Stimulated activated CD8-positive, alpha-beta memory T cell treated with anti-CD3 and anti-CD28 coated beads, Interleukin-15, amount 100 ng/mL, for 48 hours (primary cell): ENCODE measurements at places on chromosomes 6 and 20.

- peak; percentile 42 for DNase-seq
Observed at GRCh38 chr20:36629719-36630681, 16.0 kb downstream of the SLA2 start.

DNA sequence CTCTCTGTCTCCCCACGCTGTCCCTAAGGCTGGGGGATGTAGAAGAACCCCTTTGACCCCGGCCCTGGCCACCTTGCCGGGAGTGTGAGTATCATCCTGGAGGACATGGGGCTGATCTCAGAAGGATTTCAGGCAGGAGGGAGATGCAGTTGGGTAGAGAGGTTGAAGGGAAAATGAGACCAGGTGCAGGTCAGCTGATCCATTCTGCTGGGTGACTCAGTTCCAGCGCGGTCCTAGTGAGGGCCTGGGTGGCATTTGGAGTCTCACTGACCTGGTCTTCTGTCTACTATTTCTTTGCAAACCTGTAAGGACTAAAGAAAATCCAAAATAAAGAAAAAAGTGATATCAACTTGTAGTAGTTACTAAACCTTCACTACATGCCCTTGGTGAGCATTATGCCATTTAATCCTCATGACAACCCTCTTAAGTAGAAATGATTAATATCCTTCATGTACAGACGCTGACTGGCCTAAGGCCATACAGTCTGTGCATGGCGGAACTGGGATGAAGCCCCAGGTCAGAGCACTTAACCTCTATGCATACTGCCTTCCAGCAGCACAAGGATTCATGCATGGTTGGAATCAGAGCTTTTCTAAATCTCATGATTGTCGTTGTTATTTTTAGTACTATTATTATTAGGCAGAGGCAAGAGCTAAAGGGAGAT is 106.3 kb downstream of the ZDHHC14 start:
- DNase-seq: no peak

GRCh38 chr6:169890901-169891300 is 139.5 kb downstream of the ERMARD start:
- no peak for DNase-seq

DNA sequence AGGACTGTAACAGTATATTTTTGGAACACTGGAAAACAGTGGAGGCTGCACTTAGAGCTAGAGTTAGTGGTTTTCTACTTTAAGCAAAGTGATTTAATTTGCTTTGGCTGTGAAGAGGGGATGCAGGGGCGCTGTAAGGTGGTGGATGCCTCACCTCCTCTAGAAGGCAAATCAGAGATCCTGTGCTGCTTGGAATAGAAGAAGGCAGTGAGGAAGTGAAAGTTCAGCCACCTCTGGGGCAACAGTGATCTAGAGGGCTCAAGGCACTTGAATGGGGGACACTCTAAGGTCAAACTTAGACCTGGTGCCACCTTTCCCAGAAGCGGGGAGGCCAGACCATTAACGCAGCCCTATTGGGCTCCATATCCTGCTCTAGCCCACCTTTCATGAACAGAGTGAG is 19.0 kb upstream of the SNRPB2 start:
- no peak for DNase-seq

GRCh38 chr20:17202673-17203072 is 24.2 kb upstream of the PCSK2 start:
- DNase-seq: no peak

DNA sequence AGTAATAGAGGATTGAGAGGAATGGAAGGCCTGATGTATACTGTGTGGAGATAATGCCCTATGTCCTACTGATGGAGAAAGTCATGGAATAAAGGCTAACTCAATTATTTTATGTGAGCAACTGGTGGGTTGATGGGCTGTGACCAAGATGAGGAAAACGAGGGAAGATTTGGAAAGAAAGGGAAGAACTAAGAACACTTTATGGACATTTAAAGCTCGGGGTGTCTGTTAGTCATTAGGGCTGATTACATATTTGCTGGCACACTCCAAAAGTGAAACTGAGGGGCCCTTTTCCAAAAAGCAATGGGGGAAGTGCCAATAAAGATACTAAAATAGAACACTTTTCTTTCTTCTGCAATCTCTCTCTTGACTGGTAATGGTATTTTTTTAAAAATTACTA is 439.5 kb downstream of the PLCB1 start:
- no peak for DNase-seq

- DNase-seq: no peak
Observed at GRCh38 chr6:112800439-112800838, 453.3 kb downstream of the RFPL4B start.

GRCh38 chr20:61298661-61299060 is 46.6 kb downstream of the CDH4 start:
- DNase-seq: no peak

GRCh38 chr6:52725535-52726192 is 37.6 kb downstream of the GSTA2 start:
- no peak for DNase-seq

DNA sequence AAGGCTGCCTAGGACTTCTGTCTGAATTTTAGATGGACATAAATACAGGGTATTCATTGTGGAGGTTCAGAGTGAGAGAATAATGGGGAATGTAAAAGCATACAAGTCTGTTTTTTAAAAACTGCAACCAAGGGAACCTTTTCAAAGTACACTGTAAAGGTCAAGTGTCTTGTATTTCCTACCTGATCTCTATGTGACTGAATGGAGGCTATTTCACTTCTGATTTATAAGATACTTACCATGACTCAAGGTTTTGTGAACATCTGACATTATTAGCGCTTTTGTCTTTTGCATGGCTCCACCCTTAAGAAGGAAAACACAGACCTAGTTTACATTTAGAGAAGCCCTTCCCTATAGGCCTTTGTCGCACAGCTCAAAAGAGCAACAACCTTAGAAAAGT is 126.5 kb downstream of the ZFAND3 start:
- DNase-seq: no peak

DNA sequence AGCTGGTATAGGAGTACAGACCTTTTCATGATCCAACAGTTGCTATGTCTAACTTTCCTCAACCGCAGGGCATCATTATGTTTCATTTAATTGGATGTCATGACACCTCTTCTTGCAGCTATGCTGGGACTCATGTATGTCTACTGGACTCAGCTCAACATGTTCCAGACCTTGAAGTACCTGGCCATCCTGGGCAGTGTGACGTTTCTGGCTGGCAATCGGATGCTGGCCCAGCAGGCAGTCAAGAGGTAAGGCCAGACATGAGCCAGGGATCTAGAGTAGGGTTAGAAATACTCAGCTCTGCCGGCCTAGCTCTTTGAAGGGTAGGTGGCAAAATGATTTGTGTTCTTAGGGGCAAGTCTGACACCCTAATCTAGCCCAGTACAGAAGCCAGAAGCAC is 25.2 kb downstream of the GHRH start:
- no peak for DNase-seq

GRCh38 chr6:52305948-52306767 is 21.6 kb upstream of the MCM3 start:
- DNase-seq: no peak

- DNase-seq: no peak
Observed at GRCh38 chr6:116268589-116269293, 11.0 kb downstream of the TSPYL1 start.

GRCh38 chr6:62980724-62981123 is 230.5 kb upstream of the FKBP1C start:
- DNase-seq: no peak

DNA sequence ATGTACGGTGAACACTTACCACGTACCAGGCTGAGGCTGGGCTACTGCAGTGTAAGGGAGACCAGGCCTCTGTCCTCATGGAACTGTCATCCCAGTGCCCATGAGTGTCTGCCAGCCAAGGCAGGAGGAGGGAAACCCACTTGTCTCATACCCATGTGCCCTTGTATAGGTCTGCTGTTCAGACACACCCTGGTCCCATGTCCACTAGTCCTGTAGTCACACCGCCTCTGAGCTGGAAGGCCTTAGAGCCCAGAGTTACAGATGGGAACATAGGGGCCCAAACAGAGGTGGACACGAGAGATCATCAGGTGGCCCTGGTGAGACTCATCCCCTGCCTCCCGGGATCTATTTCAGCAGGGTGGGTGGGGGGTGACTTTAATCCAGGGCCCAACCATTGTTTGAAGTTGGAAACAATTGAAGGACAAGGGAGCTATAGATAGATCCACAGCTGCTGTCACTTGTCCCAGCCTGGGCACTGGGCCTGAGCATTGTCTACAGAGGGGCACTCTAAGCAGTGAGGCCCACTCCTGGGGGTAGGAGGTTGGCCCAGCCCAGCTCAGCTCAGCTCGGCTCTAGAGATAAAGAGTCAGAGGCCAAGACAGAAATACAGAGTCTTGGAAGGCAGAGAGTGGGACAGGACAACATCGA is 14.6 kb downstream of the MYH7B start:
- no peak for DNase-seq

DNA sequence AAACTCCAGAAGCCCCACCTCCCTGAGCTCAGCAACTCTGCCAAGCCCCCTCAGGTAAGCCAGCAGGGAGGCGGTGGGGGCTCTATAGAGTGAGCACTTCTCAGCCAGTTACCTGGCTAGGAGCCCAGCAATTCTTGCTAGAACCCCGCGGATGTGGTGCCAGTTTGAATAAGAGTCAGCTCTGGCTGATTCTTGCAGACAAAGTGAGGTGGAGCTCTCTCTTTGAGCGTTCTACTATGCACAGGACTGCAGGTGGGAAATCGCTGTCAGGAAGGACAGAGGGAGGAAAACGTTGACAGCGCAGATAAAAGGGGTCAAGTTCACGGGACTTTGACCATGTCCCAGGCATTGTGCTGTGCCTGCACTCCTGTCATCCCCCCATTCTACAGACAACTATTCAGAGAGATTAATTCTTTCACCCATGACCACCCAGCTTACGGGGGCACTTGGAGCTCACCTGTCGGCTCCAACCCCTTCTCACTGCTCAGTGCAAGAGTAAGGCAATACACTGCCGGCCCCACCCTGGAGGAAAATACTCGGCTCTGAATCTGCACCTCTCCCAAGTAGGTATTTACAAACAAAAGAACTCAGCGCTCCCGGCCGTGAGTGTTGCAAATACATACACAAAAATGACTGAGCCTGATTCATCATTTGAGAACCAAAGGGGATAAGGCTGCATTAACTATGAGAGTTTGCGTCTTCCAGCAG is 92.9 kb downstream of the ANKRD60 start:
- DNase-seq: no peak

DNA sequence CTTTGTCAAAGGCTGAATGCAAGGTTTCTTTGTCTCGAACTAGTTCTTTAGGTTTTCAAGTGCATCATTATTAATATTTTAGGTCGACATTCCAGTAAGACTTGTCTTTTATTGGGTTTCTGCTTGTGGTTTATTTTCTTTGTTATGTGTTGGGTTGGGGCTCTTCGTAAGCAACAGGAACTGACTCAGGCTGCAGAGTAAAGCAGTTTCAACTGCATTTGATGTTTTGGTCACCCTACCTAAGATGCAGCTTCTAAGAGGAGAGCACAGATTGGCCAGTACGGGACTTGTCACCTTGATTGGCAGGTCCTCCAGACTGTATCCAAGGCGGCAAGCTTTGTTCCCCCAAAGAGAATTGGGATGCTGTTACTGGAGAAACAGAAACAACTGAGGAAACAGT is 149.5 kb upstream of the SULF2 start:
- DNase-seq: no peak

DNA sequence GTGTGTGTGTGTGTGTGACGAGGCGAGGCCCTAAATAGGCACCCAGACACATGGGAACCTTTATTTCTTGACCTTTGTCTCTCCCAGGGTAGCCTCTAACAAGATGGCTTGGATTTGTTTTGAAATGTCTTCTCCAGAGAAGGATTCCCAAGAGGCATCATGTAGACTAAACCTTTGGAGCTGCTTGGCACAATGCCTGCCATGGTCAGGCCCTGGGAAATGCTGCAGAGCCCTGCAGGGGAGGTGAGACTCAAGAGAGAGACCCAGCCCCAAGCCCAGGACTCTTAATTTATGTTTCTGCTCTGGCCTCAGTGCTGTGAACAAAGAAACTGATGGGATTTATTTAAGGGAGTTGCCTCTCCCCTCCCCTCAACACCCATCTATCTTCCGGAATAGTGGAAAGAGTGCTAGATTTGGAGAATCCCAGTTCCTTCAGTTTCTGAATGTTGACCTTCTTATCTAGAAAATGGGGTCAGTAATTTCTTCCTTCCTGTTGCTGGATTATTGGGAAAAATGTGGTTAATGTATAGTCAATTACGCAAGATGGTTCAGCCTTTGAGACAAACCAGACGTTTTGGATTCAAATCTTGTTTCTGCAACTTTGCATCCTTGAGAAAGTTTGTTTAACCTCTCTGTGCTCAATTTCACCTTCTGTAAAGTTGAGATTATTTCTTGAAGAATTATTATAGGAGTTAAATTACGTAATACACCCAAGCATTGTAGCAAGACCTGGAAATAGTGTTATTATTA is 434.8 kb downstream of the MAFB start:
- DNase-seq: no peak

GRCh38 chr20:33909331-33909921 is 84.3 kb upstream of the RALY start:
- no peak for DNase-seq

GRCh38 chr6:138787138-138787537 is 8.7 kb upstream of the ECT2L start:
- DNase-seq: no peak

DNA sequence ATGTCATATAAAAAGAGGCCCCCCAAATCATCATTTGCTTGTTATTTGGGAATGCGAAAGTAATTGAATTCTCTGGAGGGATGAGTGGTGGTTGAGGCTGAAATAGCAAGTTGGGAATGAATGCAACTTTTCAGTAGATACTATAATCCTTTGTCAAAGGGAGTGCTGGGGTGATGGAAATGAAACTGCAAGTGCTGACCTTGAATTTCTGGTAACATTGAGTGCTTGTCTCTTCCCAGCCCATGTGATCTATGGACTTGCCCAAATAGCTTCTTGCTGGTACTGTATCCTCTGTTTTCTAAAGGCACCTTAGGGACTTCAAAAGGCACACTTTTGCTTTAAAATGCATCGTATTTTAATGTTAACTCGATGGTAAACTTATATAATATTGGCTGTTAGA is 14.8 kb downstream of the PAQR8 start:
- DNase-seq: no peak

- no peak for DNase-seq
Observed at GRCh38 chr20:663315-664090, 10.5 kb upstream of the SRXN1 start.

DNA sequence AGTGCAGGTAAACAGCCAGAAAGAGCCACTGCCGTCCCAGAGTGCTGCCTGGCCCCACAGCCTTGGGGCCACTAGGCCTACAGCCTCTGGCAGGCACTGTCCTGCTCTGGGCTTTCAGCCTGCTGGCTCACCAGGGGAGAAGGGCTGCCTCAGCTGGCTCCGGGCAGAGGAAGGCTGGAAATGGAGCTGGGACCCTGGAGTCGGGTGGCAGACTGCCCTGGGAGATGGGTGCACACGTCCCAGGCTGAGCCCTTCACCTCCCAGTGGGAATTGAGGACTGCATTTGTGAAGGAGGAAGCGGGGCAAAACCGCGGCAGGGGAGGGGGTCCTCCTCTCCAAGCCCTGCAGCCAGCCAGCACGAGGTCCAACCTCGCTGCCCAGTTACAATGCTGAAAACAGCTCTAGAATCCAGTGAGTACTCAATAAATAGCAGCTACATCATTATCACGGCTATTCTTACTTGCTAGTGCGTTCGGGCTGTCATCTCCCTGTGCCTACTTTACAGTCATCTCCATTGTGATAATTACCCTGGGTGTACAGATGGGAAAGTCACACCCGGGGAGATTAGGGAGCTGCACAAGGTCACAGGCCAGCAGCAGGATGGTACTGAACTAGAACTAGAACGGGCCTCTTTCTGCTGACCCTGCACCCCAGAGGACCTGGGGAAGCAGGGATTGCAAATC is 13.1 kb downstream of the ACSS1 start:
- no peak for DNase-seq
